Activated T-helper 1 cell treated with anti-CD3 and anti-CD28 coated beads, Interleukin-12 subunit alpha, Interleukin-12 subunit beta, Interleukin-2, Interleukin-4 antibody, amounts not matched to agents 30 ng/mL and 10 ng/mL and 1 ng/mL, durations not matched to agents 14 hours and 24 hours and 36 hours (primary cell): ENCODE measurements at places on chromosomes 1 and 21.

- DNase-seq = no peak
Observed at GRCh38 chr1:154492115-154492514, 9.9 kb upstream of the TDRD10 start.

DNA sequence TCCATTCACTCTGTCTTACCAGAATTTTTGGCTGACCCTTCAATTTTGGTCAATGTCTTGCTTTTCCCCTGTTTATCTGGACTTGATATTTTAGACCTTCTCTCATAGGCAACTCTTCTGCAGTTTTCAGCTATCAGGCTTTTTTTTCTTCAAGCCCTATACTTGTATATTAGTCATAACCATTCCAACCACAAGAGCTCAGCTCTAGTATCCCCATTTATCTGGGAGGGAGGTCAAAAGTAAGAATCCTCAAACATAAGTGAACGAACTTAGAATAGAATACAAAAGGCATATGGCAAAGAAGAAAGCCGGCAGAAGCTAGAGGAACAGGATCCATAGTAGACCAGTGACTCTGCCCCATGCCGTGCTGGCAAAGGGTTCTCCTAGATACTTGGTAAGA, 45.9 kb upstream of the TNFSF4 start:
- DNase-seq = no peak

GRCh38 chr21:43957128-43957571, 55.0 kb upstream of the TRAPPC10 start:
- DNase-seq = no peak

DNA sequence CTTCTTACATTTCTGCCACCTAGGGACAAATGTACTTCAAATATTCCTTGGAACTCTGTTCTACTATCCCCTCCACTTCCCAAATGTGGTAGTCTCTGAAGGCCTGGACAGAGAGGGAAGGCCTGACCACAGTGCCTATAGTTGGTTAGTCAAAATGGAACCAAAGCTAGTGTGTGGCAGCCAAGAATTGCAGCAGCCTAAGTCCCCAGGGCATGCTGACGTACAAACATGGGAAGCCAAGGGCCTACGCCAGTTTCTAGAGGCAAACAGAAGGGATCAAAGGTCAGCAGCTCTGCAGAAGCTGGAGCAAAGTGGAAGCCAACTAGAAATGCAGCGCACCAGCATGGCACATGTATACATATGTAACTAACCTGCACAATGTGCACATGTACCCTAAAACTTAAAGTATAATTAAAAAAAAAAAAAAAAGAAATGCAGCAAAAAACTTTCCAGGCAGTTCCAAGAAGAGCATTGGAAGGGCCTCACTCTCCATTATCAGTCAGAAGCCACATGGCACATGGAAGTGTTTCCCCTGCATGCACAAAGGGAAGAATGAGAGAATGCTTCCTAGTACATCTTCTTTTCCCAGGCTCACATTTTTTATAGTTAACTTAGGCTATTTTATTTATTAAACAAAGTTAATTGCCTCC, 39.4 kb upstream of the GADD45A start:
- no peak for DNase-seq

- no peak for DNase-seq
Observed at GRCh38 chr1:210250998-210251679, 18.5 kb downstream of the SERTAD4 start.

GRCh38 chr21:14239281-14239680, 23.3 kb downstream of the RBM11 start:
- DNase-seq = no peak

DNA sequence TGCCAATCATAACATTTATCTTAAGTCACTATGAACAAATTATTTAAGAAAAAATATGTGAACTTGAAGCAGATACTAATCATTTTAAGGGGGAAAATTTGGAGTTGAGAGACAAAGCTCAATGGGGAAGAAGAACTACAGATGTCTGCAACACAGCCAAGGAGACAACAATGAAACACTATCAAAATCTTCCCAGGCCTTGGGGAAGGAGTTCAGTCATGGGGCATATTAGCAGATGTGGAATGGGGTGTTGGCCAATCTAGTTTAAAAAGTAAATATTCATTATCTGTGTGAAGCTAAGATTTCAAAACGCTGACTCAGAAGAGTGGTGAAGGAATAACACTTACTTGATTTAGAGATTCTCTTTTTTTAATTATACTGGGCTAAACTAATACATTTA, 671.6 kb upstream of the ZP4 start:
- no peak for DNase-seq

DNA sequence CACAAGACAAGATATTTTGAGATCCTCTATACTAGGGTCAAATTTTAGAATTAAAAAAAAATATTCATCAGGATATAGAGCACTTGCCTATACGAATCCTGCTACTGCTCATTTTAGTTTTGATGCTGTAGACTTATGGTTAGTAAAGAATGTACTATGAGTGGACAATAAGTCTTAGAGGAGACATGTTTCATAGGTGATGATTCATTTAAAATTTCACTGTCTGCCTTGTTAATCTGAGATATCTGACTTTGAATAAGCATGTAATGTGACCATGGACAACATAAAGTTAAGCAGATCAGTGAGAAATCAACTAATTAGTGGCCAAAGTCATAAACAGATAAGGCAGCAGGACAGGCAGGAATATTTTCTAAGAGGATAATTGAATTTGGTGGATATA, 106.8 kb upstream of the HP1BP3 start:
- DNase-seq = no peak

DNA sequence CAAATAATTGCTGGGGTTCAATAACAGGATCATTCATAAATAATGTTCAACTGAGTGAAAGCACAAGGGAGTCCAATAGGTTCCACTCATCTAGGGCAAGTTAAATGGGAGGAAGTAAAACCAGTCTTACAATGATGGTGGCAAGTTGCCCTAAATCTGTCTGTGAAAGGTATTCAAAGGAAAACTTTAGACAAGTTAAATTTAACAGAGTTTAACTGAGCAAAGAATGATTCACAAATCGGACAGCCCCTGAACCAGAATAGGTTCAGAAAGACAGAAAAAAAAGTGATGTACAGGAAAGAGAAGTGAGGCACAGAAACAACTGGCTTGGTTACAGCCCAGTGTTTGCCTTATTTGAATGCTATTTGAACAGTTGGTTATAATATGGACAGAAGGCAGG, 183.5 kb upstream of the ADGRL4 start:
- no peak for DNase-seq

DNA sequence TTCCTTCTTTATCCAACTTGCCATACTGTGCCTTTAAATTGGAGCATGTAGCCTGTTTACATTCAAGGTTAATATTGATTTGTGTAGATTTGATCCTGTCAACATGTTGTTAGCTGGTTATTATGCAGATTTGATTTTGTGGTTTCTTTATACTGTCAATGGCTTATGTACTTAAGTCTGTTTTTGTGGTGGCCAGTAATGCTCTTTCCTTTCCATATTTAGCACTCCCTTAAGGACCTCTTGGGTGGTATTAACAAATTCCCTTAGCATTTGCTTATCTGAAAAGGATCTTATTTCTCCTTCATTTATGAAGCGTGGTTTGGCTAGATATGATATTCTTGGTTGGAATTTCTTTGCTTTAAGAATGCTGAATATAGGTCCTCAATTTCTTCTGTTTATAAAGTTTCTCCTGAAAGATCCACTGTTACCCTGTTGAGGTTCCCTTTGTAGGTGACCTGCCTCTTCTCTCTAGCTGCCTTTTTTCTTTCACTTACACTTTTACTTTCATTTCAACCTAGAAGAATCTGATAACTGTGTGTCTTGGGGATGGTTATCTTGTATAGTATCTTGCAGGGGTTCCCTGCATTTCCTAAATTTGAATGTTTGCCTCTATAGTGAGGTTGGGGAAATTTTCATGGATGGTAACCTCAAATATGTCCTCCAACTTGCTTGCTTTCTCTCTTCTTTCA, 86.9 kb upstream of the NEGR1 start:
- DNase-seq = no peak

DNA sequence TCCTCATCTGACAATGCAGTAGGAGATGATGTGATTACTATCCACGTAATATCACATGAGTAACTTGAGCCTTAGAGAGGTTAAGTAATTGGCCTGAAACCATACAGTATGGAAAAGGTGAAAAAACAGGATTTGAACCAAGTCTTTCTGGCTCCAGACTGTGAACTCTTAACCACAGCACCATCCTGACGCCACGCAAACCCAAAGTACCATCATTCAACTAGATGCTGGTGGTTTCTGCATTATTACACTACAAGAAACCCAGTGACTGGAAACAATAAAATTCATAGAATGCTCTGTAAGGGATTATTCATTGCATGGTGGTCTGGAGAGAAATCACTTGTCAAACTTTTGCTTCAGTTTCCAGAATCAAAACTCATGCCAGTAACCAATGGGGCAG, 90.7 kb downstream of the MAB21L3 start:
- no peak for DNase-seq

GRCh38 chr1:25129380-25129779, 102.9 kb downstream of the SYF2 start:
- no peak for DNase-seq

- DNase-seq = no peak
Observed at GRCh38 chr1:15522551-15522950, 1.5 kb downstream of the CASP9 start.

DNA sequence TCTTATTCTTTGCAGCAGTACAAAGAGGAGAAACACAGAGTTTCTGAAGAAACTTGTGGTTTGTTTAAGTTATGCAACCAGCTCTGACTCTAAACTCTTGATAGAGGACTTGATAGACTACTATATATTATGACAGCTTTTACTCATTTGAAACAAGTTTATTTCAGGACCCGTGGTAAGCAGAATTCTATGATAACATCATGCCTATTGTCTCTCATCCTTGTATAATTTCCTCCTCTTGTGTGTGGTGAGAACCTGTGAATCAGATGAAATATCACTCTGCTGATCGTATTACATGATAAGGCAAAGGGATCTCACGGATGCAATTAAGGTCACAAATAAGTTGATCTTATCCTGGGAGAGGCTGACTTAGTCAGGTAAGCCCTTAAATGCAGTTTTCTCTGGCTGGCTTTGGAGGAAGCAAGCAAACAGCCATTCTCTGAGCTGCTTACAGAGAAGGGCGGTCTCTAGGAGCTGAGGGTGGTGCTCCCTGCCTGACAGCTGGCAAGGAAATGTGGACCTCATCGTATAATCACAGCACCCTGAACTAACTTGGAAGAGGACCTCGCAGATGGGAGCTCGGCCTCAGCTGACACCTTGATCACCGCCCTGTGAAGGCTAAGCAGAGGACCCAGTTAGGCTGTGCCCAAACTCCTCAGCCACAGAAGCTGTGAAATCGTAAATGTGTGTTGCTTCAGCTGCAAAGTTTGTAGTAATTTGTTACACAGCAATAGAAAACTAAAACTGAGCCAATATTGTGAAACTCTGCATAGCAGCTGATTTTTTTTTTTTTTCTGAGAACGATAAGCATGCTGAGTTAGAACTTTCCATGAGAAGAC, 151.1 kb upstream of the DPT start:
- no peak for DNase-seq

GRCh38 chr1:39653546-39654031, 14.1 kb upstream of the HEYL start:
- DNase-seq = peak; percentile 67

DNA sequence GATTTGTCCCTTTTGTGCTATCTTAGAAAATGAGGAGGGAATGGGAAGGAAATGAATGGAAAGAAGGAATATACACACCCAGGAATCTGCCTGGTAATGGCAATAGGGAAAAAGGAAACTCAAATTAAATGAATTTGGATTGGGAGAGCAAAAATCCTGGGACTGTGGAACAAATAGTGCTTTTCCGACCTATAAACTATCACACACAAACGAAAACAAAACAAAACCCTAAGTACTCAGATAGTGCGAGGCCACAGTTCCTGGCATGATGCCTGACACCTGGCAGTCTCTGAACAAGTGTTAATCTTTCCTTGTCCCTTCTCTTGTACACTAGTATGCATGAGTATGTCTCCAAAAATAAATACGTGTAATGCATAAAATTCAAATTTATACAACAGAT, 319.8 kb upstream of the SPAG17 start:
- no peak for DNase-seq

DNA sequence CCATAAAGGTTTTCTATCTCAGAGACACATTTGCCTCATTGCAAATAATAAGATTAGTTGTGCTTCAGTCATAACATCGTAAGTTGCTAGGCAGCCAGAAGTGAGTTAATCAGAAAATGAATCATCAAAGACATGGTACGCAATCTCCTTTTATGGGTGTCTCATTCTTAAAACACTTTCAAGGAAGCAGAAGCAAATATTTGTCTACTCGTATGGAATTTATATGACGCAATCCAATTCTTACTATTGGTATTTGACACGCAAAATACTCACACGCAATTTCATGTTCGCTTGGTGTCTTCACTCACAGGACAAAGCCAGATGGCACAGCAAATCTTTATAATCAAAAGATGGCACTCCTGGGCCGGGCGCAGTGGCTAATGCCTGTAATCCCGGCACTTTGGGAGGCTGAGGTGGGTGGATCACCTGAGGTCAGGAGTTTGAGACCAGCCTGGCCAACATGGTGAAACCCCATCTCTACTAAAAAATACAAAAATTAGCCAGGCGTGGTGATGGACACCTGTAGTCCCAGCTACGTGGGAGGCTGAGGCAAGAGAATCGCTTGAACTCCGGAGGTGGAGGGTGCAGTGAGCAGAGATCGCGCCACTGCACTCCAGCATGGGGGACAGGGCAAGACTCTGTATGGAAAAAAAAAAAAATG, 56.4 kb downstream of the HLCS start:
- no peak for DNase-seq

- no peak for DNase-seq
Observed at GRCh38 chr21:45045481-45045880, 28.9 kb upstream of the ADARB1 start.

GRCh38 chr1:39416609-39417008, 74.8 kb upstream of the BMP8A start:
- DNase-seq = no peak

- DNase-seq = no peak
Observed at GRCh38 chr1:82704966-82705365, 904.2 kb downstream of the ADGRL2 start.

DNA sequence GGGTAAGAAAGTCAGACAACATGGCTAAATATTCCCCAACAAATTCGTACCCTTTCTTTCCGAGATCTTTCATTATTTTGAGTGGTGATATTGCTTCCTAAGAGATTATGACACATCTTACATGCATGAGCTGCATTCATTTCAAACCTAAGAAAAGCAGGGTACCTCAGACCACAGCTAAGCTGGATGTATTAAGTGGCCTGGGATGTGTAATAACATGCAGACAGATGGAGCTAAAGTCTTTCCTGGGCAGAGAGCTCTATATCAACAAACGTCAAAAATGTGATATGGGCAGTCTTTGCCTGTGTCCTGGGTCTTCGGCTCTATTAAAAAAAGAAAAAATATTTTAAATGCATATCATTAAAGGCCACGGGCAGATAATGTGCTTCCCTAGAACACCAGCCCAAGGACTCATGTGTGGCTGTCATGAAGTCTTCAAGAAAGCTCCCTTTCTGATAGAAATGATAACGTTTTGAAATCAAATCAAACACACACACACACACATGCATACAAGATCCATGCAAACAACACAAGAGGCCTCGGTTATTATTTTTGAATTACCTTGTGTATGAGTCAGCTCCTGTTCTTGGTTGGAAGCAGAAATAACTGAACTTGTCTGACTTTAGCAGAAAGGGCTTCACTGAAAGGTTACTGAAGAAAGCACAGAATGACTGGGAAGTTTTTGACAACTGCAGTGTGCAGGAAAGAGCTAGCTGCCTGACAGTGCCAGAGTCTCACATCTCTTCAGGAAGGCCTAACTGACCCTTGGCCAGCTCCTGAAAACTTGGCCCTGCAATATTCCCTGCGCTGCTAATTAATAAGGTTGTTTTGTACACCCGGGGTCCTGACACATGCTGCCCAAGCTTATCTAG, 231.2 kb downstream of the DSCAM start:
- no peak for DNase-seq

GRCh38 chr1:181090641-181091126, 2.2 kb downstream of the IER5 start:
- peak; percentile 34 for DNase-seq
